Activated naive CD4-positive, alpha-beta T cell (primary cell): ENCODE measurements at places on chromosomes 11 and 22.

GRCh38 chr11:111344032-111344431 lies 35.0 kb downstream of the POU2AF1 start:
- no peak for DNase-seq

GRCh38 chr22:27538666-27539065 lies 262.9 kb downstream of the MN1 start:
- DNase-seq = no peak

GRCh38 chr11:76935042-76935441 lies 74.3 kb downstream of the ACER3 start:
- DNase-seq = no peak

DNA sequence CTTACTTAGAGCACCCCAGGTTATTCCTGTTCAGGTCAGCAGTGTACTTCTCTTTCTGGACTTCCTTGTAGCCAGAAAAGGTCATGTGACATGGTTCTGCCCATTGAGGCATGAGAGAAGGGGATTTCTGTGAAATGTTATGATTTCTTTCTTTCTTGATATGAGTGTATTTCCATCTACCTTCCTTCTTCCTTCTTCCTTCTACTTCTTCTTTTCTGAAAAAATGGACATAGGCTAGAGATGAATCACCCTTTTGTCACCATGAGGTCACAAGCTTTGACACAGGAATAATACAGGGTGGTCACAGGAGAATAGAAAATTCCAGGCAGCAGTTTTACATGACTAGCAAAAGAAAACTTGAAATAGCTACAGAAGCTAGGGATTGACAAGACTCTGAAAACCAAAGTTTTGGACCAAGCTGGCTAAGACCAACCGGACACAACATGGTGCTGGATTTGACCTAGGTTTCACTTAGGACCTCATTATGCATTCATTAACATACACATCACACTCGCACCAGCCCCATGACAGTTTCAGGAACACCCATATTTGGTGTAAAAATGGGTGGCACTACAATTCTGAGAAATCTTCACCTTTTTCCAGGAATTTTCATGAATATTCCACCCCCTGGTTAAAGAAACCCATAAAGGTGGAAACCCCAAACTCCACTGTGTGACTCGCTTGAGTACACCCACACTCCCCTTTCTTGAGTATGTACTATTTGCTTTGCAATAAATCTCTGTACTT lies 21.2 kb upstream of the MAP6 start:
- DNase-seq = no peak

GRCh38 chr11:128843198-128843785 lies 23.8 kb downstream of the KCNJ1 start:
- no peak for DNase-seq

GRCh38 chr11:13227676-13228255 lies 49.8 kb upstream of the BMAL1 start:
- no peak for DNase-seq

GRCh38 chr11:83292709-83293456 lies 6.7 kb upstream of the CCDC90B start:
- DNase-seq = no peak

- DNase-seq = no peak
Observed at GRCh38 chr22:46931881-46932280, 169.4 kb downstream of the TBC1D22A start.

DNA sequence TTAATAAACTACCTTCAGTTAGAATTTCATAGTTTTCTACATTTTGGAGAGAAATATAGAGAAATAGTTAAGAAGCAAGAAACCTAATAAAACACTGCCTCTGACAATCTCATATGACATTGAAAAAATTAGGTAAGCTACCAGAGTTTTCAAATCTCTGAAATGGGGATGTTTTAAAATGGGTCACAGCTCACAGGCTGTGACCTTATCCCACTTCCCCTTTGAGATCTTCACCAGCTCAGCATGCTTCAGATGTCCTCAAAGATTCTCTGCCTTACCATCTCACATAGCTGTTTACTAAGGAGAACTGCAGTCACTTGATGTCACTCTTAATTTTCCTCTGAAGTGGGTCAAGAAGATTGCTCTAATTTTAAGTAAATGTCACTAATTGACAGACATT lies 717.8 kb downstream of the JRKL start:
- DNase-seq = no peak

- DNase-seq = no peak
Observed at GRCh38 chr11:2537896-2538724, 93.3 kb downstream of the KCNQ1 start.

DNA sequence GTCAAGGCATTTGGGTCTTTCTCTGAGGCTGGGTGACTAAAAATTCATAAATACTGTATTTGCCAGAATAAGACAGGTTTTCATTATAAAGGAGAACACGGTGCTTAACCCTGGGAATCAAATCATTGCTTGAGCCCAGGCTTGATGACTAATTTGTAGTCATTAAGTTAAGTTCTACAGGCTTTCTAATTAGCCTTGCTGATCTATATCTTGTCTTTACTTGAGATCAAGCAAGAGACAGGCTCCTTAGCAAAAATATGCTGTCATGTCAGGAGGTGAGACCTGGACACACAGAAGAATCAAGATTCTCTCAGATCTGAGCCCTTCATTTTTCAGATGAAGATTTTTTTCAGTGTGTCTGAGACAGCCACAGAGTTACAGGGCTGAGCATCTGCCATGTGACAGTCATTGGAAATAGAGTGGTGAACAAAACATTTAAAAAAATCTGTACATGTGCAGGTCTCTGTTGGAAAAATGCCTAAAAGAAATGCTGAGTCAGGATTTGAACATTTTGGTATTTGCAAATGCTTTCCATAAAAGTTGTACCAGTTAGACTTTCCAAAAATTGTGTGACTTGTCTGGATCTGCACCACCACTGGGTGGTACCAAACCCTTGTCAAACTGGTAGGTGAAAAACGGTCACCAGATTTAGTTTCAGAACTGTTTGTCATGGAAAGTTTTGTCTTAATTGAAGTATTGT lies 14.6 kb downstream of the ACAT1 start:
- no peak for DNase-seq

- DNase-seq = no peak
Observed at GRCh38 chr22:26494506-26494905, 10.8 kb downstream of the SRRD start.
